ENCODE measurements at places on chromosomes 12 and 14.

GRCh38 chr12:130186651-130187268 is 24.5 kb downstream of the FZD10 start:
- DNase-seq: no peak

GRCh38 chr12:6843118-6843902 is 2.6 kb downstream of the GNB3 start:
- DNase-seq: no peak

GRCh38 chr12:91239481-91239880 is 56.9 kb upstream of the DCN start:
- no peak for DNase-seq

GRCh38 chr14:85595981-85596380 is 66.0 kb downstream of the FLRT2 start:
- DNase-seq: no peak

DNA sequence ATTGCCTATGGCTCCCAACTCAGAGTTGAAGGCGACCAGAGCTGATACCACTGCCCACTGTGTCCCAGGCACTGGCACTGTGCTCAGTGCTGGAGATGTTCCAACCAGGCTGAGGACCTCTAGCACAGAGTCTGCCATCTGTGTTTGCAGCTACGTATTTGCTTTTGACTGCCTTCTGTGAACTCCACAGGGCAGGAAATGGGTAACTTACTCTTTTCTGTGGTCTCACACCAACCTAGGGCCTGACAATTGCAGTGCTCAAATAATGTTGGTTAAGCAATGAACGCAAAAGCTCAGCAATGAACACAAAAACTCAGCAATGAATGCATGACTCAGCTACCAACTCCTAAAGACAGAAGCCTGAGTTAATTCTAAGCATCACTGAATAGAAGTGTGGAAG is 202.8 kb downstream of the NUAK1 start:
- DNase-seq: no peak

GRCh38 chr14:85263916-85264675 is 265.8 kb upstream of the FLRT2 start:
- DNase-seq: no peak

DNA sequence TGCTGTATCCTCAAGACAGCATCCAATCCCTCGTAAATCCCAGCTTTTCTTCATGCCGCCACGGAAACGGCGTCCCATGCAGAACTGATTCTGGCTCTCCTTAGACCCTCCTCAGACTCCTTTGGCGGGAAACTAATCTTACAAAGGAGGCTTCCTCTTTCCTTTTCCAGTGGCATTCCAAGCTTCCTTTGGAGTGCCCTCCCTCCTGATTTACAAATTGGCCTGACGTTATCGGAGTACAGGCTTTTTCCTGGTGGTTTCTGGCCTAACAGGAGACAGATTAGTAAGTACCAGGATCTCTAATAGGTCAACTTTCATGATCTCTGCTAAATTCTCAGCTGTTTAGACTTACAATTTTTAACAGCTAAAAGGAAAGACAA is 1.3 kb upstream of the ZDHHC17 start:
- no peak for DNase-seq

- DNase-seq: no peak
Measured at GRCh38 chr14:35342489-35343010, 50.4 kb downstream of the PSMA6 start.

GRCh38 chr12:119432949-119433348 is 98.4 kb downstream of the CCDC60 start:
- no peak for DNase-seq

- DNase-seq: peak; percentile 2
Measured at GRCh38 chr14:70759398-70759797, 49.9 kb downstream of the MAP3K9 start.

DNA sequence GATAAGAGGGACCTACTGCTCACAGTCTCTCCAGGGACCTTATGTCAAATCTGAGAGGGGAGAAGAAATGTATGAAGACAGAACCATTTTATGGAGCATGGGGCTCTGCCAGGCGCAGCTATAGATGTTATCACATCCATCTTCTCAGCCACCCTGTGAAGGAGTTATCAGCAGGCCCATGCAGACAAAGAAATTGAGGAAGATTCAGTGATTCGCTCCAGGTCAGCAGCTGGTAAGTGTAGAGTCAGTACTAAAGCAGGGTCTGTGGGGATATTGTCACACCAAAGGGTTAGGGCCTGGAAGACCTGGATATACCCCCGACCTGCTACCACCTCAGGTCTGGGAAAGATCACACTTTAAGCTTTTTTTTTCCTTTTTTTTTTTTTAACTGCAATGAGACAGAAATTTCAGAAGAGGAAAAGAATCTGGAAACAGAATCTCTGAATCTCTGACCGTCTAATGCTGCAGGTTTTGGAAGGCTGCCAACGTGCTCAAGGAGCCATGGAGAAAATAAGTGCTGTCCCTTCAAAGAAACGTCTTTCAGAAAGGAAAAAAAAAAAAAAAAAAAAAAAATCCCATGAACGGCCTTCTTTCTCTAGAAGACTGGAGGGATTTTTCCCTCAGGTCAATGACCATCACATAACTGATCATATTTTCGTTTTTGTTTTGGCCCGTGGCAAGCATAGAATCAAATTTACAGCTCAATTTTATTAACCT is 73.3 kb upstream of the PLEKHG7 start:
- no peak for DNase-seq
